ENCODE measurements at places on chromosomes 13 and 19.

GRCh38 chr13:83798731-83799130, 83.5 kb downstream of the SLITRK1 start:
- DNase-seq, result no peak

DNA sequence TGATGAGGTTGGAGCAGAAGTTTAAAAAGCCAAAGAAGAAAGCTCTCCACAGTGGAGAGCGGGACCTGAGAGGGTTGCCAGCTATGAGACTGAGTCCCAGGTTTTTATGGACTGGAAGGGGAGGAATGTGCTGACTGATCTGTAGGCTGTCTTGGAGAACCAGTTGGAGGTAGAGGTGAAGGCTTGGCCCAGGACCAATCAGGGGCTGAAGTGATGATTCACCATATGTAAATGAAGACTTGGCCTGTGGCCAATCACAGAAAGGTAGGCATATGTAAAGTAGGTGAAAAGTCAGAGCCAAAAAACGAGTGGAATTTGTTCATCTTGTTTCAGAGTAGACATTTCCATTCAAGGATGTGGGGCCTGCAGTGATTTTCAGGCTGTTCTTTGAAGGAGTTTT, 17.5 kb upstream of the KBTBD6 start:
- DNase-seq, result no peak

DNA sequence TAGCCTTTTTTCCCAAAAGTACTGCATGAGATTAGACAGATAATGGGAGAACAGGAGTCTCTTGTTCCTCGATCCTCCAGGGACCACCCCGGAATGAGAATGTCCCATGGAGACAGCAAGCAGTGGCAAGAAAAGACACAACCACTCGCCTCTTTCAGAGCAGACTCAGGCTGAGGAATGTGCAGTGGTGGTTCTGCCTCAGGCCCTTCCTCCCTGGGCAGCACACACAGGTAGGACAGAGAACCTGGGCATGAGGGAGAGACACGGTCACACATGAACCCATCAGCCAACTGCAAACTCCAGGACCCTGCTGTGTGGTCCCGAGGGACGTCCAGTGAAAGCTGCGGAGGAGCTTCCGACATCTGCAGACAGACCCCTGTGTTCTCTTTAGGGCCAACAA, 31.0 kb downstream of the CRYL1 start:
- no peak for DNase-seq

DNA sequence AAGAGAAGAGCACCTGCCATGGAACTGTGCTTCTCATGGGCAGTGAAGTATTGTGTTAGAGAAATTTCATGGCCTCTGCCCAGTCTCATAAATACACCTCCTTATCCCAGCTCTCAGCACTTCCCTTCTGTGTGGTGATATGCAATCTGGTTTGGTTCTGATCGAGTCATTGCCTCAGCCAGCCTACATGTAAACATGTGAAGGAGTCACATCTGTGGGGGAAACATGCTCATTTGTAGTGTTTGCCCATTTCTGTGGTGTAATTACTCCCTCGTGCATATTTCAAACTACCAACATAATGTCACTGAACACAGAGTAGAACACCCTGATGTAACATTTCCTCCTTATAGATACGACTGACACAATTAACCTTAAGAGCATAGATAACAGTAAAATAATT, 183.0 kb downstream of the DCT start:
- no peak for DNase-seq

DNA sequence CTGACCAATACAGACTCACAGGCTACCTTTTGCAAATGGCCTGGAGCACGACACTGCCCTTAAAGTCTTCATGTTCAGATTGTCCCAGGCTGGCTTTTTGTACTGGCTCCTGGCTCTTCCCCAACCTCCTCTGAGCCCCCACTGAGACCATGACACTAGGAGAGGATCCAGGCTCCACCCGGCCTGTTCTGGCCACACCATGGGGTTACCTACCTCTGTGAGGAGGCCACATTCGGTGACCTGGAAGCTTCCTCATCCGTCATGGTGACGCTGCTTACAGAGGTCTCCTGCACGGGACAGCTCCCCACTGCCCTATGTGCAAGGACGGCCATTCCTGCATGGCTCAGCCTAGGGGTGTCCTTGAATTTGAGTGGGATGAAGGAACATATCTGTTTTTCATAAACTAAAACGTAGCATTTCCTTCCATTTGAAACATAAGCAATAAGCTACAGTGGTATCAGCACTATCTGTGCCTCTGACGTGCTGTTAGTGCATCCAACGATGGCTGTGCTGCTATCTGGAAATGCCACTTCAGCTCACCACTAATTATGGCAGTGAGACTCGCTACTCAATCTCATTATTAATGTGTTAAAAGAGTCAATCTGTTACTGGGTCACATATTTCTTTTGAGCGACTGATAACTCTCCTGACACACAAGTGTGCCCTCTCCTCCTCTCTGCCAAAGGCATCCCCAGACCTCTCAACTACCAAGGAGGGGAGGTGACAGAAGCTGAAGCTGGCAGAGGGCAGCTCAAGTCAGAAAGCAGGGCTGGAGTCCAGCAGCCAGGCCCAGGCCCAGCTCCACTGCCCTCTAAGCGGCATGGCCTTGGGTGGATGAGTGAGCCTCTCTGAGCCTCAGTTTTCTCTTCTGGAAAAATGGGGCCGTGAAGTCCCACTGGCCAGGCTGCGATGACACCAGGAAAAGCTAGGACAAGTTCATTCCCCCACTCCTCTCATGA, 29.6 kb downstream of the ELL start:
- DNase-seq, result no peak

GRCh38 chr13:113669231-113669754, 2.3 kb downstream of the GRK1 start:
- DNase-seq, result no peak

DNA sequence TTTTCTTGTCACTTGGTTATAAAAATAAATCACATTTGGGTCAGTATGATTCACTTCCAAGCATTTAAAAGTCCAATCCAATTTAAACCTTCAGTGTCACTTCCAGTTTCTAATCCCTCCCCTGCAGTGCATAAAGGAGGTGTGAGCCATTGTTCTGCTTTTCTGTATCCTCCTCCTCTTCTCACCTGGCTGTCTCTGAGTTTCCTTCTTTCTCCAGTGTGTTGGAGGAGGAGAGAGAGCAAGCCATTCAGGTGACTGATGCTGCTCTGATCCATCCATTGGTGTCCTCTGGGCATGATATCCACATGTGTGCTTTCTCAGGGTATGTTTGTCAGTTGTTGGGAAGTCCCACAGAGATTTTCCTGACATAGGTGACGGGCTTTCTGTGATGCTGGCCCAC, 1.2 kb downstream of the NUDT15 start:
- DNase-seq, result peak; percentile 25

DNA sequence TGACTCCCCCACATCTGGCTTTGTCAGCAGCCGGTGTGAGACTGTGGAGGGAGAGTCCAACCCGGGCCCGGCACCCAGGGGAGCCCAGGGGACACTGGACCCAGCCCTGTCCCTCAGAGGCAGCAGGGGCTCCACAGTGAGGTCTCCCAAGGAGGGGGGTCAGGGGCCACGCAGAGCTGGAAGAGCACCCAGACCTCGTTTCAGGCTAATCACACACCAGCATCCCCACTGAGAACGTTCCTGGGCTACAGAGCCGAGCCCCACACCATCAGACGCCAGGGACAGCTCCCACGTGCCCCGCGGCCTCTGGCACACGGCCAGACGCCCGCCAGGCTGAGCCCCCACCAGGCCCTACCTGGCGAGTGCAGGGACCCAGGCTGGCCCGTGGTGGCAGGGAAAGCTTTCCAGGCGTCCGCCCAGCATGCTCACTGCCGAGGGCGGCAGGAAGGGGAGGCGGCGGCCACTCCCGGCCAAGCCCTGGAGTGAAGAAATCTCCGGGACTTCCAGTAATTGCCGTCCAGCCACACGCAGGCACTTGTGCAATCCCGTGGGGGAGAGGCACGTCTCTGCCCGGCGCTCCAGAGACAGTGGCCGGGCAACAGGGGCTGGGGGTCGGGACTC, 19.2 kb downstream of the SBNO2 start:
- no peak for DNase-seq

DNA sequence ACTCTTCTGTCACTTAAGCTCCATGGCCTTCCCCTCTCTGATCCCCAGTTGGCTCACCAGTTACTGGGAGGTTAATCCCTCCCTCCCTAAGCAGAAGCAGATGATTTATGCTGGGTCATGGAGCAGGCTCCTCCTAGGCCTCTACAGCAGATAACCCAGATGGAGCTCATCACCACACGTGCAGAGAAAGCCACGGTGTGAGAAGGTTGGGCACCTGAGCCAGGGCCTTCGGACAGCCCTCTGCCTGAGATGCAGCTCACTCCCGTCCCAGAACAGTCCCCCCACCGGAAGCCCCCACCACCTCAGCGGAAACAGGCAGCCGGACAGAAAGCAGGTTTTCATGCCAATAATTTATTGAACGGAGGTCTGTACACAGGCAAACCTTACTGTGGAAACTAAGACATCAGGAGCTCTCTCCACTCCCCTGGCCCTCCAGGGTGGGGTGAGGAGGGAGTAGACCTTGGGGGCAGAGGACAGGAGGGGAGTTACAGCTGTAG, 9.8 kb downstream of the ZNF526 start:
- DNase-seq, result no peak

GRCh38 chr13:29975283-29975682, 124.9 kb upstream of the UBL3 start:
- DNase-seq, result no peak

DNA sequence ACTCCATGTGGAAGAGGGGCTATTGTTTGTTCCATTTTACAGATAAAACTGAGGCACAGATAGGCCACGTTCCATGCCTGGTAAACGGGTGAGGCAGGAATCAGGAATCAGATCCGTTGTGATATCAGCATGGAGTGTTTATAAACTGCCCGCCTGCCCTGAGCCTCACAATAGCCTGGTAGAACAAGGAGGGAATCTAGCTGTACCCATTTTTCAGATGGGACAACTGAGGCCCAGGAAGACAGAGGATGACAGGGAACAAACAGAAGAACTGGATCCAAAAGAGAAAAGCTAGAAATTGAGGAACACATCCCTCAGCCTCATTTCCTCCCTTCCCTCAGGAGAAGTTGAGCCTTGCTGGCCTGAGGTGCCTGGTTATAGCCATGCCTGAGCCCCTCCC, 32.5 kb downstream of the CERS4 start:
- DNase-seq, result no peak

DNA sequence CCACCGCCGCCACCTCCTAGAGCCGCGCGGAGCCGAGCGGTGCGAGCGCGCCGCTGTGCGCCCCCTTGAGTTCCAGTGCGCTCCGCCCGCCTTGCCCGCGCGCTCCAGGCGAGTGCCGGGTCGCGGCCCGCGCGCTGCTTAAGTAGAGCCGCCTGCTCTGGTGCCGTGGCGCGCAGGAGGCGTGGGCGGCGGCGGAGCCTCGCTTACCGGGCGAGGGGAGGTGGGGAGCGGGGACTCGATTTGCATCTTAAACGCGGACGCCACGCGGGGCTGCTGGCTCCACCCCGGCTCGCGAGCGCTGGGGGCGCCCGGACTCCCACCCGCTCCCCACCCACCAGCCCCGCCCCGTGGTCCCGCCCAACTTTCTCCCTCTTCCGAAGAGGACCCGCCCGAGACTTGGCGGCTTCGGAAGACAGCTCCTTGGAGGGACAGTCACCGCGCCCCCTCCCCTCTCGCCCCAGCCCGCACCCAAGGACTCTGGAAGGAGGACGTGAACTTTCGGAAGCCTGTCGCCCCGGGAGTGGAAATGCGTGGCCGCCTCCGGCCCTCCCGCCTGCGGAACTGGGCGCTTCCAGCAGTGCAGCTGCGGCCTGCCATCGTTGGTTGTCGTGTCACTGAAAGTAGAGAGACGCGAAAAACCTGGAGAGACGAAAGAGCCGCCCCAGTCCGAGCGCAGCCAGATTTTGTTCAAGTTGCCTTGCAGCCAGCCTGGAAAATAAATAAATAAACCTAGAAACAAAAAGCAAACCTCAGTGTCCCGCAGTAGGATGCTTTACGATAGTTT, at the start of gene KCTD12:
Gene KCTD12, minus strand, starts transcription at position 114 of the 784 bp plus-strand sequence. CDS start 257 bp downstream, outside the sequence.
- peak; percentile 74 for DNase-seq

- DNase-seq, result no peak
These were observed 124.5 kb downstream of the KDM4B start for GRCh38 chr19:5093297-5093928.

DNA sequence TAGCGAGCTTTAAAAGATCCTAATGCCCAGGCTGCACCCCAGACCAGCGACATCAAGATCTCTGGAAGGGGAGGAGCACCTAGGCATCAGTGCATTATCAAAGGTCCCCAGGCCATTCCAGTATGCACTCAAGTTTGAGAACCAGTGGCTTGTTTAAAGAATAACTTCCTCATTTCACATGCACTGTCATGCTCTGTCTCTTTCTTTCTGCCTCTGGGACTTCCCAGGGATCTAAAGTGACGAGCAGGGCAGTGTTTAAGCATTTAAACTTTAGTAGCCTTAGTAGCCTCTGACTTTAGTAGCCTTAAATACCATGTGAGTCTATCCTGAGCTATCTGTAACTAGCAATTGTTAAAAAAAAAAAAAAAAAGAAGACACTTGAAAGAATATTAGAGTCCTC, 8.9 kb upstream of the FARP1 start:
- no peak for DNase-seq

DNA sequence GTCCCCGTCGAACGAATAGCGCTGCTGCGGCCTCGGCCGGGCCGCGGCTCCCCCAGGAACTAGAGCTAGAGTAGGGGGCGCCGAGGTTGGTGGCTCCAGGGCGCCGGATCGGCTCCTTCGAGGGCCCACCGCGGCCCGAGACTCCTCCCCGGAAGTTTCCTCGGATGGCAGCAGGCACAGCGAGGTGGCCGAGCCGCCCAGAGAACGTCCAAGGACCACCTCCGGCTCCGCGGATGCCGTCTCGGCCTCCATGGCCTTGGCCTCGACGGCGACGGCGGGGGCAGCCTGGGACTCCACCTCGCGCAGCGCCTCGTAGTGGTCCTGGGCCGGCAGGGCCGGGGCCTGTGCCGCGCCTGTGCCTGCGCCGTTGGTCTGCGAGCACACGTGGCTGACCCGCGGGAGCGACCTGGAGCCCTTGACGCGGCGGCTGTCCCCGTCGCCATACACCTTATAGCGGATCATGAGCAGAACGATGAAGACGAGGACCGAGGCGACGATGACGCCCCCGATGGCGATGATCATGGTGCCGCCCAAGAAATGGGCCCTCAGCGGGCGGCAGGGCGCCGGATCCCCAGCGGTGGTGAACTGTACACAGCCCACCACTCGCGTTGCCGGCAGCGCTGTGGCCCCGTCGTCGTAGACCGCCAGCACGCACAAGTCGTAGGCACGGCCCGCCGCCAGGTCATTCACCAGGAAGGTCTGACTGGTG, 11.8 kb downstream of the IFNL1 start:
- no peak for DNase-seq

DNA sequence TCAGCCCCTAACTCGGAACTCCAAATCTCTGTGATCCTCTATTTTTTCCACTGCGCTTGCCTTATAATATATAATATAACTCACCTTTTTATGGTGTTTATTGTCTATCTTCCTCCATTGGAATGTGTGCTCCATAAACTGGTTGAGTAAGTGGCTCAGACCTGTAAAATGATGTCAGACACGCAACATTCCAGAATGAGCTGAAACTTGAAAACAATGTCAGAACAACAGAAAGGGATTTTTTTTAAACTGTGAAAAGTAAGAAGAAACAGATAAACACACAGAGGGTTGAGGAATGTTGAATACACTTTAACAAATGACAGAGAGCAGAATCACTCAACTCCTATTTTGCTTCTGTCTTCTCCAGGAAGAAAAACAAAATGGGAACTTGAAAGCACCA, 19.1 kb upstream of the FAM216B start:
- no peak for DNase-seq
